ENCODE measurements at places on chromosomes 3 and 15. TPM values are rescaled to one million over a fixed set of nuclear protein-coding genes. Genes with fewer than 3 reads are reported as not detected.

Gene NOX5
- under 0.01 TPM for total RNA-seq

GRCh38 chr3:174477491-174477890 lies 381.6 kb upstream of the NAALADL2 start:
- DNase-seq: no peak

Gene LTK
- not detected for total RNA-seq

DNA sequence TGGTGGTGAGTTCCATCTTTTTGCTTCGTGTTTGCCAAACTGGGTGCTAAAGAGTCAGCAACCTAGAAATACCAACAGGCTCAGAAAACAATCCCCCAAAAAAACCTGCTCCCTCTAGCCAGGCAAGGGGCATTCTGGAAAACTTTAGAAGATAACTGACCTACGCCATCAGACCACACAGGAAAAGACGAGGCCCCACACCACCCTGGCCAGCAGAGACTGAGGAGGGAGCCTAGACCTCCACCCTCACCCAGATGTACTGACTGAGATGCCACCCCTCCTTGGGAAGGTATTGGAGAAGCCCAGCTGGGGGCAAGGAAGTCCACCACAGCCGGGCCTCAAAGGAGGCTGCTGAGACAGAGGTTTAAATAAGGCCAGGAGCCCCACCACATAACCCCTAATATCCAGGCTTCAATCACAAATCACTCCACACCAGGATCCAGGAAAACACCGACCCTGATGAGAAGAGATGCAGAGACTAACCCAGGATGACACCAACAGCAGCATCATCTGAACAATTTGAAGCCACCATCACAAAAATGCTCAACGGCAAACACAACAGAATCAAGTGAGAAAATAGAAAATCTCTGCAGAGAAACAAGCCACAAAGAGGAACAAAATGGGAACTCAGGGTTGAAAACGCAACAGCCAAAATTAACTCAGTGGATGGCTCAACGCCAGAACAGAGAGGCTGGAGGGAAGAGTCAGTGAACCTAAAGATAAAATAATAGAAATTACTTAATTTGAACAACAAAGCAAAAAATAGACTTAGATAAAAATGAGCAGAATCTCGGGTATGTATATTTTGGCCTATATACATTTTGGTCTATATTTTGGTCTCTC lies 61.0 kb downstream of the TPRA1 start:
- DNase-seq: no peak

Gene SST
- 28.5 TPM for total RNA-seq

DNA sequence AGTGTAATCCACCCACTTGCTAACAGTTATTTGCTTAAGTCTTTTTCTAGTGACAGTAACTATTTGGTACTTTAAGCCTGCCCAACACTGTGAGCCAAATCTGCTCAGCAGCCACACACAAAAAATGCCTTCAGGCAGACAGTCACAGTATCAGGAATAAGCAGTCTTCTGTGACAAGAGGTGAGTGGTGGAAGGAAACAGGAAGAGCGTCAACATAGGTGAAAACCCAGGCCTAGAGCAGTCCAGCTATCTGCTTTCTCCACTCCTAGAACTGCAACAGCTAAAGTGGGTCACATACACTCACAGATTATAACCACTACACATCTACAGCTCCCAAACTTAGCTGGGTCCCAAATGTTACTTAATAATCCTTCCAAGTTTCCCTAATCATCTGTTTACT lies 213.7 kb downstream of the ZBTB20 start:
- no peak for DNase-seq

GRCh38 chr3:68057637-68058320 lies 403.4 kb upstream of the SUCLG2 start:
- DNase-seq: no peak
